Forelimb muscle (tissue), 1 donor: ENCODE measurements at places on chromosomes 7 and 10.

GRCh38 chr10:118913825-118914224 is 115.7 kb upstream of the NANOS1 start:
- DNase-seq, result no peak

DNA sequence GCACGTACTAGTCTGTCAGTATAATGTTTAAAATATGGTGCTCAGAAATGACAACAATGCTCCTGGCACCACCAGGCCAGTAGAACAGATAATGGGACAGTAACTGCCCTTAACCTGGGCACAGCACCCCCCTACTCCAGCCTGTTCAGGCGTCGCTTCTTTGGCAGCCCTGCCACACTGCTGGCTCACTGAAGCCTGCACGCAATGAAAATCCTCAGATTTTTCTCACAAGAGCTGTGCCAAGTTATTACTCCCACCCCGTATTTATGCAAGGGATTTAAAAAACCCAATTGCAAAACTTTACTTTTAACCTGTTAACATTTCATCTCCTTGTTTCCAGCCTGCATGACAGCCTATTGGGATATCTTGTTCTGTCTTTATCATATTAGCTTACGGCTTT is 56.6 kb upstream of the LAMB1 start:
- no peak for DNase-seq

DNA sequence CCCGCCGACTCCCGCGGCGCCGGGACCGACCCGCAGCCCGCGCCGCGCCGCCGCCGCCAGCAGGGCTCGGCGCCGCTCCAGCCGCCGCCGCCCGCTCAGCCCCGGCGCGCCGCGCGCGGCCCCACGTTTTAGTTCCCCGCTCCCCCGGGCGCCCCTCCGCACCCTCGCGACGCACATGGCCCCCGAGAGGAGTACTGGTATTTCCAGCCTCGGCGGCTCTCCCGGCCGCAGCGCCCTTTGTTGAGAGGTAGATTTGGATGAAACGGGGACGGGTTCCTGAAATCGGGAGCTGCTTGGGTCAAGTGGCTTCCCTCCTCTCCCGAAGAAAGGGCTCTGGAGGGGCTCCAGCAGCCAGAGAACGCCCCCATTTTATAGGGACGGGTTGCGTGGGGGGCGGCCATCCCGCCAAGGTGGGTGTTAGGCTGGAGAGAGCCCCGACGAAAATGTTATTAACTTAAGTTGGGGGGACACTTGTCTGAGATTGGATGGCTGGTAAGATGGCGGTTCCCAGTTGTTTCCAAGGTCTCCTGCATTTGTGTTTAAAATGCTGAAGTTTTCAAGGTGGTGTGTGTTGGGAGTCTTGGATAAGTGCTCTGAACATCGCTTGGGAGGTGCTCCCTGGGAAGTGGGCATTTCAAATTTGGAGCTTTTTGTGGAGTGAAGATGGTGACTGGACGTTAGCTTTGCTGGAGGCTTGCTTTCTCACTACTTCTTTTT is 1.2 kb downstream of the BMI1 start:
- no peak for DNase-seq

GRCh38 chr7:14836571-14837189 is 65.9 kb downstream of the DGKB start:
- DNase-seq, result no peak

GRCh38 chr7:113159746-113160339 is 41.5 kb upstream of the SMIM30 start:
- no peak for DNase-seq

GRCh38 chr7:128161466-128162125 is 79.5 kb upstream of the LEP start:
- DNase-seq, result no peak

DNA sequence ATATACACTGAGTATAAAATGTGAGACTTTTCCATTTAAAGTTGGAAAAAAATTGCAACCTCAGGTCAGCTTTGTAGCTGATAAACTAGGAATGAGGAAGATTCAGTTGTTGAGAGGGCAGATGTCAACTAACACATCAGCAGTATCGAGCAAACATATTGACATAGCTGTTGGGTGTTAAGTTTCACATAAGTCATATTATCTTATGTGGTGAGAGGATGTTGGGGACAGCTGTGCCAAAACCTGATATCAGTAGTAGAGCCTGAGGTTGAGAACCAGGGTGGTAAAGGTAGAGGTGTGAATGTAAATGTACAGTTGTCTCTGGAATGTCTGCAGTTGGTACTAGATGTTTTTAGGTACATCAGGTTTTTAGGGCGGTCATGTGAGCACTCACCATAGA is 5.0 kb downstream of the ZRANB1 start:
- DNase-seq, result no peak

- DNase-seq, result no peak
Measured at GRCh38 chr10:128557149-128557710, 431.0 kb upstream of the MKI67 start.

GRCh38 chr10:62083412-62084267 is 182.1 kb downstream of the ARID5B start:
- DNase-seq, result no peak

DNA sequence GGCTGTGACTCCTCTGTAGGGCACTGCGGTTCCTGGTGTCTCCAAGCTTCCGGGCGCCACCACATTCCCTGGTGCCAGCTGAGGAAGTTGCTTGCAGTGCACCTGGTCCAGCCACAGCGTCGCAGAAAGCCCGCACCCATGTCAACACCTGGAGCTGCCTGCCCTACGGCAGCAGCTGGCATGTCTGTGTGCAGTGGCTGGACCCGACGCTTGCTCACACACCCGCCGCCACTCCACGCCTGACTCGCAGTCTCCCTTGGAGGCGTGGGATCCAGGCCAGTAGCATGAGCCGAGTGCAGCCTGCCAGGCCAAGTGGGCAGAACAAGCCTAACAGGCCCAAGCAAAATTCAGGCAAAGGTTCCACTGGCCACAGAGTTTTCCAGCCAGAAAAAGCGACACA is 118.1 kb upstream of the PHF14 start:
- no peak for DNase-seq

GRCh38 chr7:45687185-45687560 is 113.0 kb downstream of the ADCY1 start:
- no peak for DNase-seq

- DNase-seq, result no peak
Measured at GRCh38 chr7:136051203-136051928, 74.2 kb upstream of the MTPN start.

- DNase-seq, result no peak
Measured at GRCh38 chr7:91112902-91113341, 151.3 kb upstream of the FZD1 start.

DNA sequence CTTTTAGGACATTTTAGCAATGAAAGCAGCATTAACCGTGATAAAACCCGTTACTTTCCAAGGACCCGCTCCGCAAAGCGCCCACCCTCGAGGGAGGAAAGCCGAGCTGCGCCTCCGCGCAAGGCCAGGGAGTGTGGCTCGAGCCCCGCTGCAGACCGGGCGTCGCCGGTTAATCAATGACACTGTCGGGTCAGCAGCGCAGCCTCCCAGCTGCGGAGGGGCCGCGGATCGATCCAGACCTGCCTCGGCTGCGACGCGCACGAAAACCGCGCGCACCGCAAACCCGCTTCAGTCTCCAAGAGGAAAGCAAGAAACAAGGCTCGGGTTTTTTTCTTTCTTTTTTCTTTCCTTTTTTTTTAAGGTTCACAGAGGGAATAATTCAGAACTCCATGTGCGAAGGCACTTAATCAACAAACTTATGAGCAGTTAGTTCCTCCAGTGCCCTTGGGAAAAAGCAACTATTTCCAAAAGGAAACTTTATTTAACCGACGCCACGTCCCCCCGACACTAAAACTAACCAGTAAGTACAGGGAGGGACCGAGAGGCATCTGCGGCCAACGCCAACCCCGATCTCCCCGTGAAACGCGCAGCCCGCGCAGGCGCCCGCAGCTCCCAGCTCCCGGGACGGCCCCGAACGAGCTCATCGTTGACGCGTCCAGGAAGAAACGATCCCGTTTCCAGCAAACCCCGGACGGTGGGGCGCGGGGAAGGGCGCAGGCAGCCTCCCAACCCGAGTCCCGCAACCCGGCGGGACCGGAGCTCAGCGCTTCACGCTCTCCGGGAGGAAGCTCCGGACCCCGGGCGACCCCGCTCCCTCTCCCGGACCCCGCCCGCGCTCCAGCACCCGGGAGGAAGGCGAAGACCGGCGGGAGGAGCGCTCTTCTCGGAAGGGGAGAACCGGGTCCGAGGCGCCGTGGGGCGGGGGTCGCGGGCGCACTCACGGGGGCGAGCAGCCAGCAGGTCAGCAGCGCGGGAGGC is 598 bp downstream of the VIPR2 start:
- no peak for DNase-seq

DNA sequence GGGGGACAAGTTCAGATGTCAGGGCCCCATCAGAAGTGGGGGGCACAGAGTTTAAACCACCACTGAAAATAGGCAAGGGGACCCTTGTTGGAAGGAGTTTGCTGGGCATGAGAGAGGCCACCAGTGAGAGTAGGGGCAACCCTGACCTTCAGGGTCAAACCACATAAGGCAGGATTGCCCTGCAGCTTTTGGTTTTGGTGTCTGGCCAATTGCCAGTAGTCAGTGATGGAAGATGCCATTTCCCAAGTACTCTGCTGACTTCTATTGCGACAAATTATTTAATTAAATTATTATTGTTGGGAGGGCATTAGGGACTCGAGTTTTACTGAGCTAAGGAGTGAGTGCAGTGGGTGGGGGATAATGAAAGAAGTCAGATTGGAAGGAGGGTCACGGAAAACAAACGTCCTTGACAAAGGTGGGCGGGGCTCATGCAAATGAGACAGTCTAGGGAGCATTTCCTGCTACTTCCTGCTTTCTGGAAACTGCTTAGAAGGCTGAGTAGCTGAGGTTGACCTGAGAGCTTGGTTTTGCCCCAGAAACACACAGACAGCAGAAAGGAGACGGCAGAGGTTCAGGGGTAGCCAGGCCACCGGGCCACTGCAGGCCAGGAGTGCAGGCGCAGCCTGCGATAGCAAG is 74.2 kb upstream of the ANLN start:
- DNase-seq, result no peak

GRCh38 chr10:103124420-103125096 is 68.5 kb downstream of the NT5C2 start:
- no peak for DNase-seq

DNA sequence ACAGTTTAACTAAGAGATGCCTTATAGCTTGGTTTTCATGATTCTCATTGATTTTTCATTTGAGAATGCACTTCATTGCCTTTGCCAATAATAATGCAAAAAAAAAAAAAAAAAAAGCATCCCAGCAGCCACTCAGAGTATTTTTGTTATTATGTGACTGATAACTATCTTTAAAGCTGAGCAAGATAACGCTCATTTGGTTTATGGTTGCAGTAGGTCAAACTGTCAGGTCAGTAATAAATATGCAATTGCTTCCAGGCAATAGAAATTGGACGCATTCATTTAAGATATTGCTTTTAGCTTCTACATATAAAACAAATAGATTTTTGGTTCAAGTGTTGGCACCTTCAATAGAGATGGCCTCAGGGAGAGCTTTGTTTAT is 215.1 kb downstream of the PRPF18 start:
- DNase-seq, result no peak

DNA sequence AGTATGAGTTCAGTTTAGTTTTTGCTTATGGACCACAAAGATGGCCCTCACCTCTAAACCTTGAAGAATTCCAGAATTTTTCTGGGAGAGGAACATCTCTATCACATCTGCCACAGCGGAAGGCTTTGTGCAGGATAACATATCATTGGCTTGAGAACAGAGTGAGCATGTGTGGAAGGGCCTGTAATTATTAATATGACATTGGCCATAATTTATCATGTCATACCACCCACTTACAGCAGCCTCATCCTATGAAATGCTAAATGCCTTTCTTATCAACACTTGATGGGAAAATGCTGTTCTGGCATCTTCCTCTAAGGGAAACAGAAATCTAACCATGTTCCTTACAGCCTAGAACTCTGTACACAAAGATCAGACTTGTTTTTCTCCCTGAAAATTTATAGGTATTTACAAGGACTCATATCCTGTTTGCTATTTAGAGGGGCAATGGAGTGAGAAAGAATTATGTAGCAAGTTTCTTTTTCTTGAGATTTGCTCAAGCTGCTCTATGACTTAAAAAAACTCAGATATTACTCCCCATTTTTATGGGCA is 817.3 kb downstream of the LRMDA start:
- DNase-seq, result no peak

DNA sequence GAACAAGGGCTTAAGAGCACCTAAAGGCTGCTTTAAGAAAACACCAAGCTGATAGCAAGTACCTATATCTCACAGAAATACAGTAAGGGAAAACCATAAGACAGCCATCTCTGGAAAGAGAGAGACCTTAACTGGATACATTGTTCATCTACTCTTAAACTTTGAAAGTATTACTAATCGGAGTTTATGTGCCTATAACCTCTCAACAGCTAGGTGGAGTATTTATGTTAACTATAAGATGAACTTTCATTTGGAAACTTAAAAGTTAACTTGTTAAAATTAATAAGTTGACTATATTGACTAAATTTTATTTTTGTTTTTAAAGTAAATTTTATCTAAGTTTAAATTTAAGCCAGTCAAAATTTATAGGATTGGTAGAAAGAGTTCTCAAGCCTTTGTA is 90.6 kb downstream of the USP6NL start:
- DNase-seq, result no peak

- no peak for DNase-seq
Measured at GRCh38 chr10:99548041-99548530, 15.3 kb downstream of the NKX2-3 start.

- no peak for DNase-seq
Measured at GRCh38 chr7:38052786-38053185, 125.3 kb upstream of the STARD3NL start.

DNA sequence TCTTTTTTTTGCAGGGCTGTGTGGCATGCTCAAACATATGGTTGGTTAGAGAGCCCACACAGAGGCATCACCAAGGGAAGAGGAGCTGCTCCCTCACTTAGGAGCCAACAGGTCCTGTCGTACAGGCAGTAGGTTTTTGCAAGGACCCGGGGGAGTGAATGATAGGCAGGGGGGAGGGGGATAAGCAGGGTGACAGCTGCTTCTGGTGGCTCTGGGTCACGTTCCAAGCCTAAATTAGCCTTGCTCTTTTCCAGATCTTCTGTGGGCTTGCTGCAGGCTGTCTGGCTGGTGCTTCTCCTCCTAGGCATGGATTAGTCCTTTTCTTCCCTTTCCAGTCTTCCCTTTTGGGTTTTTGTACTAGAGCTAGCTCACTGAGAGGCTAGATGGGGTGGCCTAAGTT is 117.7 kb upstream of the PODXL start:
- DNase-seq, result no peak

GRCh38 chr10:116263870-116264655 is 8.9 kb downstream of the GFRA1 start:
- DNase-seq, result no peak
